IPS DF 6.9 (cell line): ENCODE measurements at places on chromosomes 1 and 21.

- no peak overlapping the region for H3K4me3 ChIP-seq
- DNase-seq: no peak
- H3K4me1 ChIP-seq: no peaks in the 10 kb centered on the region
- H3K27ac ChIP-seq: no peak overlapping the region
- no peaks in the 10 kb centered on the region for H3K27me3 ChIP-seq
These were observed 14.0 kb downstream of the F3 start for GRCh38 chr1:94527447-94528031.

DNA sequence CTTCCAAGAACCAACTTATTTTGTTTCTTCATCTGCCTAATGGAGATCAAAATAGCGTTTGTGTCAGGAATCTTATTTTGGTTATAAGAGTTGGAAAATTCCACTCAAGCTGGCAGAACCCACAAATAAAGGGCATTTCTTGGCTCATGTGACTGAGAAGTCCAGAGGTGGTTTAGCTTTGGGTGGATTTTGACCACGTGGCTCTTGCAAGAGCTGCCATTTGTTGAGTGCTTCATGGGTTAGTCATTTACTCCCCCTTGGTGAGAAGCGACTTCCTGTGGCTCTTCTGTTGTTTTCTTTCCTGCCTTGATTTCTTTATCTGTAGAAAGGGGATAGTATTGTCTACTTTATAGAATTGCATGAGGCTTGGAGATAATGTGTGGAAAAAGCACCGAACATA is 9.5 kb upstream of the RNF186 start:
- peaks cover 4% of the 10 kb centered on the region; the same call in 1 of the 2 replicates for H3K4me1 ChIP-seq
- no peak overlapping the region for H3K27ac ChIP-seq
- no peak overlapping the region for H3K4me3 ChIP-seq
- DNase-seq: no peak

DNA sequence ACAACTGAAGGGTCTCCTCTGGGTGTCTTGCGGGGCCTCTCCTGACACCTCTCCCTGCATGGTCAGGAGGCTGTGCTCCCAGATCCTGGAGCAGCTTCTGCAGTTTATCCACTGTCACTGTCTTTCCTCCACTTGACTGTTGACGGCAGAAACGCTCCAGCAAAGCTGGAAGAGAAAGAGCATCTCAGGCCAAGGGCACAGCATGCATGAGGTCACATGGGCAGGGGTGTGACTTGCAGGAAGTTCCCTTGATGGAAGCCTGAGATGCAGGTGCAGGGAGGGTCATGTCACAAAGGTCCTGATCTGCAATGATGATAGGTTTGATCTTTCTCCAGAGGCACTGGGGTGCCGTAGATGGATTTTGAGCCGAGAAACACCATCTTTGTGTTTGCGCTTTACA is 23.3 kb downstream of the SLC44A3 start:
- H3K36me3 ChIP-seq: no peaks in the 10 kb centered on the region
- DNase-seq: no peak
- H3K4me1 ChIP-seq: no peaks in the 10 kb centered on the region
- H3K27me3 ChIP-seq: no peaks in the 10 kb centered on the region

DNA sequence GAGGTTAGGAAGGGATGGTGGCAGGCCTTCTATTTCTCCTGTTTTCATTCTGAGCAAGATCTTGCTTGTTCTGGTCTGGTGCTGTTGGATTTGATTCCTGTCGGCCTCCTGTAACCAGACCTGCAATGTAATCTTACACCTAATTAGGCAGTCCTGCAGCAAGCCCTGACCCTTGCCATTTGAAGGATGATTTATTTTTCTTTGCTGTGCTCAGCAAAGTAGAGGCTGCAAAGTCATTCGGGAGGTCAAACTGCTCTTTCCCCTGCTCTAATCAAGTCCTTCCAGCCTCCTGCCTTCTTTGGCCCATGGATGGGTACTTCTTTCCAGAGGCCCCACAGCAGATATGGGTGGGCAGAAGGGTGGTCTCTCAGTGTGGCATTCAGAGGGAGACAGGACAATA is 417.7 kb upstream of the USP24 start:
- no peaks in the 10 kb centered on the region for H3K27me3 ChIP-seq
- DNase-seq: no peak
- no peak overlapping the region for H3K27ac ChIP-seq
- H3K36me3 ChIP-seq: no peaks in the 10 kb centered on the region

DNA sequence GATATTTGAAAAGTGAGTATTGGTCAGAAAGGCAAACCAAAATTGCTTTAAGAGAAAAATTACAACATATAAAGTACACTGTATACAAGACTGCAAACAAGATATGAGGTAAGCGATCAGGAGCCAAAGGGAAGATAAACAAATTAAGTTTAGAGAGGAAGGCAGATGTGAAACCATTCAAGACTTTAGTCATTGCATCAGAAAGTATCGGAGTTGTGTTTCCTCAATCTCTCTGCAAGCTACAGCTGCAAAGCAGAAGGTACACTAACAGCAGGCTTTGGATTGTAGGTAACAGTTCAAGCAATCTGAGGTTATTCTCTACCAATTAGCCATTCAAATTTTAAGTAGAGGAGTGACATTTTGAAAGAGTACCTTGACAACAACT is 21.3 kb upstream of the TLCD4 start:
- no peak overlapping the region for H3K4me3 ChIP-seq
- no peaks in the 10 kb centered on the region for H3K36me3 ChIP-seq
- H3K27me3 ChIP-seq: no peaks in the 10 kb centered on the region
- no peak for DNase-seq
- no peaks in the 10 kb centered on the region for H3K4me1 ChIP-seq

GRCh38 chr21:31332525-31332924 is 11.5 kb downstream of the TIAM1 start:
- H3K4me3 ChIP-seq: no peak overlapping the region
- no peak for DNase-seq
- no peaks in the 10 kb centered on the region for H3K27me3 ChIP-seq
- no peaks in the 10 kb centered on the region for H3K36me3 ChIP-seq
- H3K27ac ChIP-seq: no peak overlapping the region

- no peak overlapping the region for H3K4me3 ChIP-seq
- H3K4me1 ChIP-seq: no peaks in the 10 kb centered on the region
- no peak overlapping the region for H3K27ac ChIP-seq
- DNase-seq: no peak
- no peaks in the 10 kb centered on the region for H3K27me3 ChIP-seq
These were observed 36.0 kb upstream of the IRF2BP2 start for GRCh38 chr1:234645964-234646363.

- no peak for DNase-seq
- H3K4me3 ChIP-seq: no peak within 1 kb of the TSS
- H3K36me3 ChIP-seq: no peaks in the 10 kb centered on the region
- no peak within 1 kb of the TSS for H3K27ac ChIP-seq
- H3K4me1 ChIP-seq: no peaks in the 10 kb centered on the region; the same call in 1 of the 2 replicates
- H3K27me3 ChIP-seq: no peaks in the 10 kb centered on the region
These were observed at the start of gene LINGO4 for GRCh38 chr1:151805066-151805820. Gene LINGO4, minus strand, starts transcription at chr1:151805419. Its CDS starts 2,715 bp downstream, at chr1:151802704.

GRCh38 chr1:72827278-72827677 is 544.9 kb upstream of the NEGR1 start:
- H3K4me3 ChIP-seq: no peak overlapping the region
- no peaks in the 10 kb centered on the region for H3K4me1 ChIP-seq
- DNase-seq: no peak
- no peak overlapping the region for H3K27ac ChIP-seq
- no peaks in the 10 kb centered on the region for H3K36me3 ChIP-seq
- H3K27me3 ChIP-seq: no peaks in the 10 kb centered on the region

DNA sequence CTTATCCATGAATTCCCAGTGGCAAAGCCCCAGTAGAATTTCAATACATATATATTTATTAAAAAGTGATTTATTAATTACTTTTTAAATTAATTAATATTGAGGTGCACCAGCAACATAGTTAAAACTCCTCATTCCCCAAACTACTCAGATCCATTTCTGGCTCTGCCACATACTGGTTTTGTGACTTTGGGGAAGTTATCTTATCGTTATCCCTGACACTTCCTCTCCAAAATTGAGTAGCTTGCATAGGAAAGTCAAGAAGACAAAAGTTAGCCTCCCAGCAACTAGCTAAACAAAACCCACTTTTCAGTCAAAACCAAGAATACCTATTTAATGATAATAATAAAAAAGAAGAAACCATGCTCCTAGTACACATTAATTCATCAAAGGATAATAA is 35.9 kb downstream of the TCP10L start:
- H3K27me3 ChIP-seq: no peaks in the 10 kb centered on the region
- H3K27ac ChIP-seq: no peak overlapping the region
- H3K36me3 ChIP-seq: no peaks in the 10 kb centered on the region
- H3K4me3 ChIP-seq: no peak overlapping the region
